ENCODE measurements at places on chromosomes 13 and 19.

- DNase-seq = no peak
These were observed 28.4 kb upstream of the GPR183 start for GRCh38 chr13:99335603-99336002.

DNA sequence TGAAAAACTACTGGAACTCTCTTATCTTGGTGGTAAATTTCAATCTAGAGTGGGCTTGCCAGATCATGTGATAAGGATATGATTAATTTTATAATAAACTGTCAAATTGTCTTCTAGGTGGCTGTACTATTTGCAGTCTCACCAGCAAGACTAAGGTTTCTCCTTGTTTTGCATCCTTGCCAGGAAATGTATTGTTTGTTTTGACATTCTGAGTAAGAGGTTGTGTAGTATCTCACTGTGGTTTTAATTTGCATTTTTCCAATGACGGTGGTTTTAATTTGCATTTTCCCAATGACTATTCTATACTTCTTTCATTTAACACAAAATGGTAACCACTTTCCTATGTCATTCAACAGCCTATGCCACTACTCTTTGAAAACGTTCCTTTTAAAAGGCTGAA lies 2.0 kb downstream of the CAB39L start:
- no peak for DNase-seq

DNA sequence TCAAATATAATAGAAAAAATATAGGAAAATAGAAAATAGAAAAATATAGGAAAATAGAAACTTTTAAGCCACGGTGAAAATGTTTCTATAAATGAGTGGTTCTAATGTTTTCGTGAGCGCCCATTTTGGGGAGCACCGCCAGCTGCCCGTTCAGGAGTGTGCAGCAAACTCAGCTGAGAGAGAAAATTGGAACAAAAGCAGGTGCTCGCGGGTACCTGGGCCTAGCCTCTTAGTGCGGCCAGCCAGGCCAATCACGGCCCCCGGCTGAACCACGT lies 204 bp upstream of the PDX1 start:
- DNase-seq = no peak

DNA sequence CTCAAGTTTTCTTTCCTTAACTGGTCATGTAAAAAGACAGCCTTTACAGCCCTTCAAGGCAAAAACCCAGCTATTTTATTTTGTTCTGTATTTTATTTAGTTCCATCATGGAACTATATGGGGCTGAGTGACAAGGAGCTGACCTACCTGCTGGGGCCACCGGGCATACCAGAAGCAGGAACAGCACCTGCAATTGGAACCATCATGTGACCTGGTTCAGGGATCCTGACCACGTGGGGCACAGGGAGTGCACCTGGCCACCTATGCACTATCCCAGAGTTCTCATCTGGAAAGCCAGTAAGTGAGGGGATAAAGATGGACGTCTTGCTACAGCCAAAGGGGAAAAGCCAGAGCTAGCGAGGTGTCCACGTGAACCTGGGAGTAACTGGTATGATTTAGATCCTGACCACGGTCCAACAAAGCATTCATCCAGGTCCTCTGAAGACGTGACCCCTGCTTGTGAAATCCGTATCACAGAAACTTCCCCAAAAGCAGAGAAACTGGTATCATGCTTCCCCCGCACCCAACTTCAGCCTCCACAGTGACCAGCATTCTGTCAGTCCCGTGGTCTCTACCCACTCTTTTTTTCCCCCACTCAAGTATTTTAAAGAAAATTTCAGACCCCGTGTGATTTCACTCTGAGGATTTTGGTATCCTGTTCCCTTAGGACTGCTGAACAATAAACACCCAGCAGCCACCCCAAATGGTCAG lies 40.5 kb upstream of the SLC15A1 start:
- DNase-seq = no peak

GRCh38 chr13:59493436-59493965 lies 670.2 kb downstream of the DIAPH3 start:
- no peak for DNase-seq

GRCh38 chr19:46606019-46606418 lies 4.9 kb downstream of the CALM3 start:
- DNase-seq = no peak

- no peak for DNase-seq
These were observed 102.6 kb upstream of the RNF113B start for GRCh38 chr13:98279473-98280175.

DNA sequence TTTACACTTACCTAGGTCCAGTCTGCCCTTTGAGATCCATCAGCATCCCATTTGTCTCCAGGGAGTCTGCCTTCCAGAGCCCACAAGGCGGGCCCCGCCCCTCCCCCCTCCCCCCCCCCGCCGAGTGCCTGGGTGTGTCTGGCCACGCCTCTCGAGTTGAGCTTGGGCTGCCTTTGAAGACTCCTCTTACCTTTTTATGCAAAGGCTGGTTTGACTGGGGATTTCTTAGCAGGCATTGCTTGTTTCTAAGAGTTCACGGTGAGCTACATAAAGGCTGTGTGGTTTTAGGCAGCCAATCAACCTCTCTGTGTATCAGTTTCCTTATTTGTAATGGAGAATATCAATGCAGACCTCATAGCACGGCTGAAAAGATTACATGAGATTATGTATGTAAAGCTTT lies 11.3 kb downstream of the GPR12 start:
- no peak for DNase-seq

GRCh38 chr13:49308097-49308875 lies 60.6 kb downstream of the CDADC1 start:
- DNase-seq = no peak

DNA sequence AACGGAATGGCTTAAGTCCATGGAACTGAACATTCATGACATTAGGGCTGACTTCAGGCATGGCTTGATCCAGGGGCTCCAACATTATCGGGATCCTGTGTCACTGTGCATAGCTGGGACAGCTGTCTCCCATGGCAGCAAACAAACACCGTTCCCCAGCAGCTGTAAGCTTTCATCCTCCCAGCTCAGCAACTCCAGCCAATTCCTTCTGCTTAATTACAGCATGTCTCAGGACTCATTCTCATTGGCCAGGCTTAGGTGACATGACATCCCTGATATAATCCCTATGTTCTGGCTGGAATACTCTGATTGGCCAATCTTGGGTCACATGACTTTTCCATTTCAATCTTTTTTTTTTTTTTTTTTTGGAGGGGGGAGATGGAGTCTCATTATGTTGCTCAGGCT lies 10.9 kb upstream of the TLE5 start:
- no peak for DNase-seq

All from cortex of kidney (tissue), 1 donor.